ENCODE measurements at places on chromosomes 2 and 18.

DNA sequence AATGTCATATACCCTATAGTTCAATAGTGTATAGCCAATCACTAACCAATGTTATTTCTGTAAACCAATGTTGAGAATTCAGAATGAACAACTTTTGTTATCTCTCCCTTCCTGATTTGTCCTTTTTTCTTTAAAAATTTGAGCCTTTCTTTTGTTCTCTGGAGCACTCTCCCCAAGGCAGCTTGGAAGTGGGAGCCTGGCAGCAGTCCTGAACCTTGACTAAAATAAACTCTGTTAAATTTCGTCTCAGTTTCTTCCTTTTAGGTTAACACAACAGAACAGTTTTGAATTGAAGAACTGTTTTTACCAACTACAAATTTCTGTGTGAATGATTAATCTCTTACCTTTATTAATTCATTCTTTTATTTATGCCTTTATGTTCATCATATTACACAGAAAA, 35.9 kb downstream of the CD302 start:
- DNase-seq, result no peak

GRCh38 chr2:112784199-112785189, at the start of gene IL1A:
Gene IL1A, minus strand, starts transcription at chr2:112784493. Its CDS starts 723 bp downstream, at chr2:112783770.
- peak; percentile 45 for DNase-seq

- DNase-seq, result no peak
These were observed 33.7 kb upstream of the RNF152 start for GRCh38 chr18:61926532-61926931.

DNA sequence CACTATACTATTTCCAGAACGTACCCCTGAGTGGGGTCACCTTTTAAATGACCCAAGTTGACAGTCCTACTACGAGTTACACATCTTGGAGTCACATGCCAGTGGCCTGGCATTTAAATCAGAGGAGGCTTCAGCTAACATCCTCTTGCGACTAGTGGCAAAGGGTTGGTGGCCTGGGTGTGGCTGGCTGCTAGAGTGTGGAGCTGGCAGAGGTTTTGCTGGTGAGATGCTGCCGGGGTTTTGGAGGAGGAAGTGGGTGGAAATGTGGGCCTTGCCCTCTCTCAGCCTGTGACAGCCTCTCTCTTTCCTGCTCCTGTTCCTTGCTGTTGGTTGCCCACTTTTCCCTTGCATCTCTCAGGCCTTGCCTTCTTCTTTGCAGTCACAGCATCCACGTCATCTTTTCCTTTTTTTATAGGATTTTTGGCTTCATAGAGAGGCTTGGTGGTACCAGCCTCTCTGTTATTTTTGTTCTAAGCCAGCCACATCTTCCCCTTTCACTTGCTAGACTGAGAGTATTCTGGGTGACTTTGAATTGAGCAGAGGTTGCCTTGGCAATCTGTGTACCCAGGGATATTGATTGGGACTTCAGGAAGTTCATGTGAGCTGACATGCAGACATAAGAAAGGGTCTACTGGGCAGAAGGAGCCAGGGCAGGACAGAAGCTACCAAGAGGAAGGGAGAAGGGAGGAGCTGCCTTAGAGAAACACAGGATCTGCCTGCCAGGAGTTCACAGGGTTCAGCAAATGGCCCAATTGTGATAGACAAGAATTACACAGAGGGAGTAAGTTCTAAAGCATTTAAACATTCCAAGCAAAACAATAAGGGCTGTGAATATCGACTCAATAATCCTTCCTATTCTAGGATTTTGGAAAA, 55.4 kb downstream of the CDC42EP3 start:
- DNase-seq, result no peak

- no peak for DNase-seq
These were observed 1.4 kb downstream of the VRK2 start for GRCh38 chr2:58047961-58048360.

GRCh38 chr18:52588931-52589330, 248.9 kb downstream of the DCC start:
- DNase-seq, result peak; percentile 84

- no peak for DNase-seq
These were observed 870.6 kb downstream of the CBLN2 start for GRCh38 chr18:71673498-71673897.

- DNase-seq, result no peak
These were observed 56.7 kb upstream of the DSC1 start for GRCh38 chr18:31219395-31219794.

DNA sequence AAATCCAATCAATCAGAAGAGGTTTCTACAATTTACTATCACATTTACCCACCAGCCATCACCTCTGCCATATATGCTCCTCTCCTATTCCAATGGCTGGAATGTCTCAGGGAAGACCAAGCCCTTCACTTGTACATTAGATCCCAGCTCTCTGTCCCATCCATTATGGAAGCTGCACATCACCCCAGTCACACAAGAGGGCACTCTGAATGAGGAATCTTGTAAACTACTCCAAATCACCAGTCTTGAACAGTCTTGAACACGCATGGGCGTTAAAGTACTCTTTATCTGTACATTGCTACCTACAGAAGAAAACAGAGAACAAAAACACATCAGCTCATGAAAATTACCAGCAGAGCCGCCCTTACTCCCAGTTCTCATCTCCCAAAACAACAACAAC, 38.7 kb downstream of the ZC3H8 start:
- DNase-seq, result peak; percentile 17

DNA sequence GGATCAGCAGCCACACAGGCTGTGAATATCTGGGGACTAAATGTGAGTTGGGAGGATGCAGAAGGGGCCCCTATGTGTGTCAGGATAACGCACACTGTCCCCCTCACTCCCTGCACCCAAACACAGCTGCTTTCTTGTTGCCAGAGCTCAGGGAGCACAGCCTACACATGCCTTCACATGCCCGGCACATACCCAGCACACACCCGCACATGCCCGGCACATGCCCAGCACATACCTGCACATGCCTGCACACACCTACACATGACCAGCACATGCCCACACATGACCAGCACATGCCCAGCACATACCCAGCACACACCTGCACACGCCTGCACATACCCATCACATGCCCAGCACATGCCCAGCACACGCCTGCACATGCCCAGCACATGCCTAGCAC, 75.6 kb downstream of the TPO start:
- DNase-seq, result no peak

- DNase-seq, result no peak
These were observed 65.6 kb upstream of the COPS8 start for GRCh38 chr2:237020090-237020489.

DNA sequence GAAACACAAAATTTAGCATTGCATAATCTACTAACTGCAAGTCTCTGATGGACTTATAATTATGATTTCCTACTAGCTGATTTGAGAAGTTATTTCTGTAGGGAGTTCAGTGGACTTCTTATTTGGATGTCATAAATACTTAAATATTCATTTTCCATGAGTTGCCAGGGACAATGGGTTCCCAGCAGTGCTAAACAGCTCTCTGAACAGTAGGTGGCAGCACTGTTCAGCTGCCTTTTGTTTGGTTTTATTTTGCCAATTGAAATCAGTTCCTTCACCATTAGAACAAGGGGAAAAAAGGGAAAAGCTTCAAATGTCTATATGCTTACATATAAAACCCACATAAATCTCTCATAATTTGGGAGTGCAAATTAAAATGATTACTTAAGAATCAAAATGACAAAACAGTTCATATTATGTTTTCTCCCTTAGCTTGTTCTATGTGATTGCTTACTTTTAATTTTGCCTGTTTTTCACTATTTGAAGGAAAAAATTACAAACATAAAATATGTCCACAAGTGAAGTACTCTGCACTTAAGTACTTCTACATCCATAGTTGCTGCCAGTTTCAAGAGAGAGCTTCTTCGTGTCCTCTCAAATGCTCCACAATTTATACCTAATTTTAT, 898.9 kb downstream of the CPS1 start:
- DNase-seq, result peak; percentile 43

DNA sequence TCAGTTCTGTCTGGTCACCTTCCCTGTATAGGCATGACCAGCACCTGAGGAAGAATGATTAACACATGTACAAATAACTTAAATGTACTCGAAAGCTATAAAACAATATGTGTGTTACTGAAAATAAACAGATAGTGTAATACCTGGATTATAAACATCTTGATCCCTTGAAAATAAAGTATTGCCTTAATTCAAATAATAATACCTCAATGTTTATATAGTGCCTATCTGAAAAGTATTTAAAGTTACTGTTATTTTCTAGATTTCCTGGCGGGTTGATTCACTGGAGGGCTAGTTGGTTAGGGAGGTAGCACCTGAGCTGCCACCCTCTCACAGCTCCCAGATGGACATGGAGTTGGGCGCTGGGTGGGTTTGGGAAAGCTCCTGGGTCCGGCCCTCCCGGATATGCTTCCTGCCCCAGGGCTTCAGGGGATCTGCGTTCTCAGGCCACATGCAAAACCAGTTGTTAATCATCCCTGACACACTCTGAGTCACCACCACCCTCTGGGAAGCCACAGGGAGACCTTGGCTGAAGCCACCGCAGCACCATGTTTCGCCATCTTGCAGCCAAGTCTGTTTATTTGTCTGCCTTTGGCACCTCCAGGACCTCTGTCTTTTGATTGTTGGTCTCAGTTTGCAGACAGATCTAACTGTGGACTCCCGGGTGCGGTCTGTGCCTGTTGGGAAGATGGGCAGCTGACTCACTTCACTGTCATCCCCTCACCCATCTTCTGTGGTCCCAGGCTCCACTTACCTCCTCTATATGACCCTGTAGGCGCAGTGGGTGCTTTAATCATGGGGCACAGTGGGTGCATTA, 35.3 kb downstream of the RAB31 start:
- DNase-seq, result peak; percentile 99

DNA sequence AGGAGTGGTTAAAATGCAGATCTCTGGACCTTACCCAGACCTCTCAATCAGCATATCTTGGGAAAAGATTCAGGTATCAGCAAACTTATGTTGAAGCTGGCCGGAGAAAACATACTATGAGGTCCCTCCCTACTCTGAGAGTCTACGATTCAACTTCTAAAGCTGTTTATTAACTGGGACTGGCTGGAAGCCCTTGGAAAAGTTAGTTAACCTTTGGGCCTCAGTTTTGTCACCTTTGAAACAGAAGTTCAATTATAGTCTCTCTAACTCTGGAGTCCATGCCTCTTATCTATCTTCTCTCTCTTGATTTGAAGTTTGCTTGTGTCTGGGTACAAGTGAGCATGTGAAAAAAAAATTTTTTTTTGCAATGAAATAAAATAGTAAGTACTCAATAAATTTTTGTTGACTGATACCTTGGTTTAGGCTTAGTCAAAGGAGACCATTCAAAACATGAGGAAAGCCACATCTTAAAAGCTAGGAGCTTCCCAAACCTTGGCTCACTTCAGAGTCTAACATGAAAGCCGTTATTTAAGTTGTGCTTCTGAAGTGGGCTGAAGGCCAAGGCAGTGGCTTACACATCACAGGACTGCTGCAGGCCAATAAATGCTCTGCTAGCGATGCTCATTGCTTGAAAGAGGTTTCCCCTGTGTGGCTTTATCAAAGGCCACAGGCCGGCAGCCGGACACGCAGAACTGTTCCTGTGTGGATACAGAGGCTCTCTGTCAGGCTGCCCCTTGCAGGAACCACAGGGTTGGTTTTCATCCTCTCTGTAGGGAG, 110.6 kb upstream of the FAM136A start:
- DNase-seq, result no peak

GRCh38 chr2:203532957-203533658, 2.0 kb downstream of the RAPH1 start:
- peak; percentile 44 for DNase-seq

DNA sequence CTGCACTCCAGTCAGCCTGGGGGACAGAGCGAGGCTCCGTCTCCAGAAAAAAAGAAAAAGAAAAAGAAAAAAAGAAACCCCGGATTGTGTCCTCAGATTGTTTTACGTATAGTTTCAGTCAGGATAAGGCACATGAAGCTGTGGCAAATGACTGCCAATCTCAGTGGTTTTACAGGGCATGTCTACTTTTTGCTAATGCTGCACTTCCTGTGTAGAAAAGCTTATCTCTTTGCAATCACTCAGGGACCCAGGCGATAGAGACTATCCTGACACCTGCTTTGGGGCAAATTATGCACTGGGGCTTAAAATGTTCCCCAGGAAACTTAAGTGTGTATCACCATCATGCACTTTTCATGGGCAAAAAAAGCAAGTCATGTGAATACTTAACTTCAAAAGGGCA, 103.7 kb upstream of the MEIS1 start:
- DNase-seq, result no peak
